ENCODE measurements at places on chromosomes 11 and 22.
A peak's percentile ranks its signal among the peaks of the same experiment; 100 is the strongest.

DNA sequence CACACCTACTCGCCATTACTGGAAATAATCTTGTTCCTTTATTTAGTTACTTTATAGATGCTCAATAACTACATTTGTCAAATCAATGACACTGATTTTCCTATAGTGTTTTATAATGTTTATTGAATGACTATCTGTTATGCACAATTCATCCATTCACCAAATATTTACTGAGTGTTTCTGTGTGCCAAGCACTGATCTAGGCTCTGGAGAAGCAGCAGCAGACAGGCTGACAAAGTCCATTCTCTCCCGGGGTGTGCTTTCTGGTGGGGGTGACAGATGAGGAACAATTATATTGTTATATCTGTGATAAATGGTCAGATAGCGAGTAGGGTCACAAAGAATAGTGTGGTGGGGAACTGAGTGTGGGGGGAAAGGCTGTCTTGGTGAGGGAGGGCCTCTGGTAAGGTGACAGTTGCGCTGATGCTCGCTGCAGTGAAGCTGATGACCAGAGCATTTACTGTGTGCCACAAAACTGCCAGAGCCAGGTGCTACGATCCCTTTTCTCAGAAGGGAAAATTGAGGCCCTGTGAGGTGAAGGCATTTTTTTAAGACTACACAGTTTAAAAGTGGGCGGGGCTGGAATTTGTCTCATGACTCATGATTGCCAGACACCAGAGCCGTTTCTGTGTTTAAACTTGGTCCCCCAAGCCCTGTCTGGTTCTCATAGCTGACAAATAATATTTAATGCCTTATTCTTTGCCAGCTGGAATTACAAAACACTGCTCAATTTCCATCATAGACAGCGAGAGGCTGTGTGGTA is 10.2 kb downstream of the PACS1 start:
- DNase-seq, result peak; percentile 47

GRCh38 chr11:36577859-36578258 is 10.1 kb downstream of the RAG1 start:
- DNase-seq, result no peak

- DNase-seq, result no peak
Observed at GRCh38 chr11:69828971-69829344, 9.7 kb upstream of the FGF3 start.

GRCh38 chr22:43243324-43243723 is 56.4 kb upstream of the TTLL12 start:
- DNase-seq, result no peak

DNA sequence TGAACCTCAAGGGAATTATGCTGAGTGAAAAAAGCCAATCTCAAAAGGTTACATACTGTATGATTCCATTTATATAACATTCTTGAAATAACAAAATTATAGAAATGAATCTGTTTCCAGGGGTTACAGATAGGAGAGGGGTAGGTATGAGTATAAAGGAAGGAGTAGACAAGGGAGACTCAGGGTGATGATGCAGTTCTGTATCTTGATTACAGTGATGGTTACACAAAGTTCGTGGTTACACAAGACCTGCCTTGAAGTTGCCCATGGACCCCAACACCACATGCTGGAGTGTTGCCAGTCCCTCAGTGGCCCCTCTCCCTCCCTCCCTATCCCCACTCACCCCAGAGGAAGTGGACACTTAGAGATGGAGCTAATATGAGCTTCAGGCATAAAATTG is 20.3 kb downstream of the STK33 start:
- no peak for DNase-seq

GRCh38 chr22:39825661-39826102 is 67.9 kb downstream of the ENTHD1 start:
- DNase-seq, result no peak

DNA sequence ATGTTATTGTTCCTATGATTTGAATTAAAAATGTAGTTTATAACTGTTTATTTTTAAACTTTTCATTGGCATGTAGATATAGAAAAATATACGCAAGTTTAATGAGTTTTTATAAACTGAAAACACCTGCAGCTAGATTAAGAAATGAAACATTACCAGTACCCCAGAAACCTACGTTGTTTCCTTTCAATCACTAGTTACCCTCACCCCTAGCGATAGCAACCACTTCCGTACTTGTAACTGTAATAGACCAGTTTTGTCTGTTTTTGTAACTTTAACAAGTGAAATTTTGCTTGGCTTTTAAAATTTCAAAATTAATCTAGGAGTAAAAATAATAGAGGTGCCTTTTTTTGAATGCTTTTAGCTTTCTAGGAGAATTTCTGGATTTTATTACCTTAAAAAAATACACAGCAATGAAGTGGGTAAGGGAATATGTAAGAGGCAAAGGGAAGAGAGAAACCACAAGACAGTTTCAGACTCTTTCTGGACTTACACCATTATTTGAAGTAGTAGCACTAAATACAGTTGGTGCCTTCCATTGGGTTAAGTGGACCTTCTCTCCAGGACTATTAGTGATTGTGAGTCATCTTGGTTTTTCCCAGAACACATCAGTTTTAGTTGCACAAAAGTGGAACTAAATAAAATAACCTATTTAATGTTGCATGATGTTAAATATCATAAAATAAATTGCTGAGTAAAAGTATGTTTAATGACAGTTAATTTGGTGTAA is 18.7 kb upstream of the NAT10 start:
- no peak for DNase-seq

GRCh38 chr11:47272706-47273105 is 2.8 kb downstream of the MADD start:
- no peak for DNase-seq

DNA sequence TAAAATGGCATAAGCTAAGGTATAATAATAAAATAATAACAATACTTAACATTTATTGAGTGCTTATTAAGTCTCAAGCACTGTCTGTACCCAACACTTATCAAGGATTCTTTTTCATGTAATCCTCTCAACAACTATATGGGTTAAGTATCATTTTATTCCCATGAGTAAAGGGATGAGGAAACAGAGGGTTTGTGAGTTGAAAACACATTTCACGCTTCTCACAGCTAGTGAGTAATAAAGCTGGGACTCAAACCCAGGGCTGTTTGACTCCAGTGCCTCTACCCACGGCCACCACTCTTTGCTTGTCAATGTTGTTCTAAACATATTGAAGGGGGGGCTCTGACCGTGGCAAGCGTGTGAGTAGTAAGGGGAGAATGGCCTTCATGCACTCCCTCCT is 8.7 kb downstream of the CD3E start:
- DNase-seq, result no peak

DNA sequence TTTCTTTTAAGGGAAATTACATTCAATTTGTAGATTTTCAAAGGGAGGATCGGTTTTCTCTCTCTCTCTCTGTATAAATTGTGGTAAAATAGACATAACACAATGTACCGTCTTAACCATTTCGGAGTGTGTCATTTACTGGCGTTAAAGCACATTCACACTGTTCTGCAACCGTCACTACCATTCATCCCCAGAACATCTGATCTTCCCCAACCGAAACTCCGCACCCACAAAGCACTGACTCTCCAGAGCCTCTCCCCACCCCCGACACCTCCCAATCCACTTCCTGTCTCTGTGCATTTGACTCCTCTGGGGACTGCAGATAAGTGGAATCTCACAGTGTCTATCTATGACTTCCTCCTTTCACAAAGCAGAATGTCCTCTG is 15.9 kb upstream of the GRAMD4 start:
- peak; percentile 61 for DNase-seq

DNA sequence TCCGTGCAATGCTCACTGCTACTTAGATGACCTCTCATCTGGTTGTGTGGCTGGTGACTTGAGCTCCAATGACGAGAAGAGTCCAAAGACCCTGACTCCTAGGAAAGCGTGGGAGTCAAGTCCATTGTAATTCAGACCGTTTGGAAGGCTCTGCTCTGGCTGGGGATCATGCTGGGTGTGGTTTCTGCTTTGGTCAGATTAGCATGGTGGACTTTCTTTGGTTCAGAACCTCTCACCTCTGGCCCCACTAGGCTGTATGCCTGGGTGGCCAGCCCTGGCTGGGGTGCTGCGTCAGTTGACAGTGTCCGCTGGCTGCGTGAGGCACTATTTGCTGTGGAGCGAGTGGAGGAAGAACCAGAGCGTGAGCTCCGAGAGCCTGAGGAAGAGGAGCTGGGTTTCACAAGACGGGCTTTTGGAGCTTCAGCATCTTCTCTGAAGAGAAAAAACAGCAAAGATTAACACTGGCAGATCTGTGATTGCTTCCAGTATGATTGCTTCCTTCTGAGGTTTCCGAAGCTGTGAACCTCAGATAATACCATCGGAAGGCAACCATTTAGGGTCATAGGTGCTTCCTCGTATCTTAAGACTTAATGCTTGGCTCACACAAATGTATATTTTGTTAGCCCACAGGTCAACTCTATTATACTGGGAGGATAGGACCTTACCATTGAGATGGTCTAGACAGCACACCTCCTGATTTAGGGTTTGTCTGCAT is 11.6 kb upstream of the HSPA8 start:
- no peak for DNase-seq

- no peak for DNase-seq
Observed at GRCh38 chr11:10601837-10602236, 33.4 kb upstream of the LYVE1 start.

- DNase-seq, result no peak
Observed at GRCh38 chr11:9617940-9618339, 44.5 kb downstream of the WEE1 start.

DNA sequence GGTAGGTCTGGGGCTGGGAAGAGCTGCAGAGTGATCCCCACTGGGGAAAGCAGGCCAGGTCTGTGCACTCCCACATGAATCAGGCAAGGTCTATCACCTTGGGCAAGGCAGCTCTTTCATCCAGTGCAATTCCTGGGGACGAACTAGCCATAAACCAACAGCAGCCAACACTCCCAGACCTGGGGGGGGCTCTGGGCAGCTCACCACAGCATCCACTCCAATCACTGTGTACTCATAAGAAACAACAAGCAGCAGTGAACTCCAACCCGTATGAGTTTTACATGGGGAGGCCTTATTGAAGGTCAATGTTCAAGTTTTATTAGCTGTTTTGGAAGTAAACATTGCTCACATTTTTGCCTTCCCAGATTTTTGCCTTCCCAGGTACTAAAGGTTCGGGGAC is 157.4 kb upstream of the NAV2 start:
- DNase-seq, result no peak

DNA sequence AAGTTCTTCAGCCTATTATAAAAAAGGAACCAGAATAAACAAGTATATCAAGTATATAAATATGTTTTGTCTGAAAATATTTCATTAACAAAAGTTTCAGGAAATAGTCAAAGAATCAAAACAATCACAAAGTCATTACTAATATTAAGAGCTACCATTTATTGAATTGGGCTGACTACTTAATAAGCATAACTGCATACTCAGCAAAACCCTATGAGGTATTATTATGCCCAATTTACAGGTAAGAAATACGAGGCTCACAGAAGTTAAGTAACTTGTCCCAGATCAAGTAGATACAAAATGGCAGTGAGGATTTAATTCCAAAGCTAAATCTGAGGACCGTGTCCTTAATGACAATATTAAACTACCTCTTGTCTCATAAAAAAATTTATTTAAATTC is 52.2 kb downstream of the EIF3M start:
- no peak for DNase-seq

GRCh38 chr11:16013649-16014275 is 342.6 kb downstream of the SOX6 start:
- no peak for DNase-seq

DNA sequence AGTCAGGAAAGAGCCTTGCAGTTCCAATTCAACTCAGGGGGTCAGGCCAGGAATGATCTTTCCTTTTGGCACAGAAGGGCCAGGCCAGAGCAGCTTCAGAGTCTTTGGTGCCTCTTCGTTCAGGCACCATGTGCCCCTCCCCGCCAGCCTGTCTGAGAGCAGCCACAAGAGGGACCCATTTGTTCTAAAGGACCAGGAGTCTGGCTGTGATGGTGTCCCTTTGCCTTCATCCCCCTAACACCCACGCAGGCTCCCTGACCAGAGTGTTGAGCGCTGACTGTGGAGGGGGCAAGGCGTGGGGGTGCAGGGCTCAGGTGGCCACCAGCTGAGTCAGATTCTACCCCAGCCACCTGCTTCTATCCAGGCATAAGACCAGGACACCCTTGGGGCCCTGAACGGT is 156.4 kb downstream of the TTC17 start:
- DNase-seq, result no peak

DNA sequence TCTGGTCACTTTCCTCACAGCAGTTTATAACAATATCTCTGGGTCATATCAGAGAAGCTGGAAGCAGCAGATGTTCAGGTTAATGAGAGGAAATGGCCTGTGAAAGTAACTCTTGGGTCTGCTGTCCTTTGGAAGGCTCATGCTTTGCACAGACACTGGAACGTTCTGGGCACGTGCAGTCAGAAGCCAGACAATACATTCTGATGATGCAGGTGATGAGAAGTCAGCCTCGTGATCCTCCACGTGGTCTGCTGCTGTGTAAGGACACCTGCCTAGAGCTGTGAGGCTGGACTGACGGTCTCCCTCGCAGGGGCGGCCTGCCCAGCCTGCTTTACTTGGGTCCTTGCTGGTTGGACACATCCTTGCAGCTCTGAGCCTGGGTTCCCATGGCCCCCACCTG is 18.8 kb upstream of the ADORA2A start:
- no peak for DNase-seq

- DNase-seq, result no peak
Observed at GRCh38 chr11:61418136-61418535, 11.6 kb downstream of the CPSF7 start.

DNA sequence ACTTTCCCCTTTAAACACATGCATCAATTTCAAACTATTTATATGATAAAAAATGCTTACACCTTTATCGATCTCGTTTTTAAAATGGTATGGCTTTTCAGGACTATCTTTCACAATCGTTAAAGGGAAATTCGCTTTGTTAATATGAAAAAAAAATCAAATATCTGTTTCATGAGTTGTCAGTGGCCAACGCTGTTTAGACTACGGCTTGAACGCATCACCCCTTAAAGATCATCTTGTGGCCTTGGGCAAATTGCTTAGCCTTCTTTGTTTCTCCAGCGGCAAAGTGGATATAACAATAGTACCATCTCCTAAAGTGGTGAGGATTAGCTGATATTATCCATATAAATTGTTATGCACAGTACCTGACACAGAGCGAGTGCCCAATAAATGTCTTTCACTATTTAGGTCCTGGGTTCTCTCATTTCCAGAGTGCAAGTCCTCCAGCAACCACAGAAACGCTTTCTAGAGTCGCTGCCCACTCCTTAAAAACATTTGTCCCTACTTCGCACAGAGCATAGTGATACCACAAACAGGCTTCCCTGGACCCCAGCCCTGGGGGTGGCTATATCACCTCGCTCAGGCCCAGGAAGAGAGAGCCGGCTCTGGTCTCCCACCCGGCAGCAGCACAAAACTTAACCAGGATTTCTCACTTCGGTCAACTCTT is 904 bp downstream of the SLC35F2 start:
- peak; percentile 24 for DNase-seq

GRCh38 chr11:122686111-122686510 is 30.6 kb downstream of the UBASH3B start:
- no peak for DNase-seq

GRCh38 chr22:49951000-49951677 is 9.4 kb upstream of the PIM3 start:
- no peak for DNase-seq

DNA sequence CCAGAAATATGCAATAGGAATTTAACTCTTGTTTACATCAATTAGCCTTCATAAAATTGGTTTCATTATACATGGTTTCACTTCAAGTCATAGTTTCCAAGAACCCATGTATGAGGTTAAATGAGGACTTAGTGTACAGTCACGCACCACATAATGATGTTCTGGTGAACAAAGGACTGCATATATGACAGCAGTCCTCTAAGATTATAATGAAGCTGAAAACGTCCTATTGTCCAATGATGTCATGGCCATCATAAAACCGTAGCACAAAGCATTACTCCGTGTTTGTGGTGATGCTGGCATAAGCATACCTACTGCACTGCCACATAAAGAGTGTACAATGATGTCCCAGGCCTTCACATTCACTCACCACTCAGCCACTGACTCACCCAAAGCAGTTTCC is 31.1 kb downstream of the SMCO4 start:
- DNase-seq, result no peak

All from stimulated activated CD4-positive, alpha-beta T cell treated with anti-CD3 and anti-CD28 coated beads, Interleukin-2, amount 100 ng/mL, for 48 hours (primary cell).